Cardiac septum (tissue), 1 donor: ENCODE measurements at places on chromosomes 4 and X. TPM values are rescaled to one million over a fixed set of nuclear protein-coding genes. Genes with fewer than 3 reads are reported as not detected.

Gene MXRA5
- 17.5 TPM for total RNA-seq

DNA sequence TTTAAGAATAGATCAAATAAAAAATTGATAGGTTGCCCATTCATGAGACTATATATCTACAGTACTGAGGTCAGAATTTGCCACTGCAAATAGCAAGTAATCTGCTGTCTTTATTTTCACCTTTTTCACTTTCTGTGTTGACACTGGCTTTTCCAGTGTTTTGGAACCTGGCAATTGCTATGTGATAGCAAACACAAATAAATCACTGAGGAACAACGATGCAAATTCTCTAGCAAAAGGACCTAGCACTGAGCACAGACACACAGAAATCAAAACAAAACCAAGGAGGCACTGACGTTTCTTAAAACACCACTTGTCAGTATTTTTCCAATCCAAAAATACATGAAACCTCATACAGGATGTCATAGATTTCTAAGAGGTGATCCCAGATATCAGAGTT is 210.7 kb downstream of the DHX15 start:
- DNase-seq: no peak

- DNase-seq: no peak
Measured at GRCh38 chrX:133544115-133544514, 128.8 kb upstream of the GPC4 start.

- no peak for DNase-seq
Measured at GRCh38 chr4:16377887-16378286, 151.6 kb upstream of the TAPT1 start.

- DNase-seq: no peak
Measured at GRCh38 chrX:130110379-130111219, at the start of gene ELF4. Gene ELF4, minus strand, starts transcription at chrX:130110497. Its CDS starts 29,167 bp downstream, at chrX:130081330.

- no peak for DNase-seq
Measured at GRCh38 chr4:3073158-3074077, 920 bp downstream of the HTT-AS start.

- no peak for DNase-seq
Measured at GRCh38 chr4:37721995-37722638, 35.9 kb upstream of the RELL1 start.
